ENCODE measurements at places on chromosomes 1 and 21.

- DNase-seq = no peak
These were observed 497 bp upstream of the IFNAR2 start for GRCh38 chr21:33229099-33229783.

DNA sequence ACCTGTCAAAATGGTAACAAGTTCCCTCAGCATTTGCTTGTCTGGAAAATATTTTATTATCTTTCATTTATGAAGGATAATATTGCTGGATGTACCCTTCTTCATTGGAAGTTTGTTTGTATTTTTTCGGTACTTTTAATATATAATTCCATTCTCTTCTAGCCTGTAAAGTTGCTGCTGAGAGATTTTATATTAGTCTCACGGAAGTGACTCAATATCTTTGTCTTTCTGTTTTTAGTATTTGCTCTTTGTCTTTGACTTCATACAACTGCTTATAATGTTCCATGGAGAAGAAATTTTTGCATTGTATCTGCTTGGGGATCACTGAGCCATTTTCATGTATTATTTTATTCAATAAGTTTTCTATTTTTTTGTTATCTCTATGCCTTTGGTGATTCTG, 1777.5 kb downstream of the BRINP3 start:
- no peak for DNase-seq

GRCh38 chr1:232822530-232822929, 17.3 kb downstream of the MAP10 start:
- no peak for DNase-seq

- DNase-seq = no peak
These were observed 63.2 kb downstream of the WNT9A start for GRCh38 chr1:227884370-227885134.

DNA sequence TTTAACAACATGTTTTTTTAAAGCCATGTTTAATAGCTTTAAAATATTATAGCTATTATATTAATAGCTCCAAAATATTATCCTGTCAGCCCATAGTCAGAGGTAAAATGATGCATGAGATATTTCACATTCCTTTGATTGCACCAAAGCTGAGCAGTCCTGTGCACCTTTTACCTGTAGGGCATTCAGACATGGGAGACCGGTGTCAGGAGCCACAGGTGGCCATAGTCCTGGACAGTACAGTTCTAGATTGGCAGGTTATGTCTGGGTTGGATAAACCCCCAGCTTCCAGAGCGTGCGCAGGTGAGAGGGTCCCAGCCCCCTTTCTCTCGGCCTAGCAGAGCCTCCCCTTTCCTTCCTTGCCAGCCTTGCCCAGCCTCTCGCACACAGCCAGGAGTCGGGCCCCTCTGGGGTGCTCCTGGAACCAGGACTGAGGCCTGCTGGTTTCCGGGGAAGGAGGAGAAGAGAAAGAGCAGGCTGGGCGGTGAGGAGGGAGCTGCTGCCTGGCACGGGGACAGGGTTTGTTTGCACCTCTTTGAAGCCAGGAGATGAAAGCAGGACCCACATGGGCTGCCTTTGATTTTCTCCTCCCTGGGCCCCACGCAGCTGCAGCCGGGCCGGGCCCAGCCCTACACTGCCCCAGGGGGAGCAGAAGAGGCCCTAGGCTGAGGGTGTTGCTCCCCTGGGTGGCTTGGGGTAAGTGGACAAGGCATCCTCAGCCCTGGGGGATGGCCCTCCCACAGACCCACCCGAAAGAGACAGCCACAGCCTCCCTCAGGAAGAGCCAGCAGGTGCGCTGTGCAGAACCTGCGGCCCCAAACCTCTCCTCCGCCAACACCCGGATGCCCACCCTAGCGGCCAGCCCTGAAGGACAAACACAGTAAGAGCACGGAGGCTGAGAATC, 75.2 kb upstream of the TARDBP start:
- no peak for DNase-seq

DNA sequence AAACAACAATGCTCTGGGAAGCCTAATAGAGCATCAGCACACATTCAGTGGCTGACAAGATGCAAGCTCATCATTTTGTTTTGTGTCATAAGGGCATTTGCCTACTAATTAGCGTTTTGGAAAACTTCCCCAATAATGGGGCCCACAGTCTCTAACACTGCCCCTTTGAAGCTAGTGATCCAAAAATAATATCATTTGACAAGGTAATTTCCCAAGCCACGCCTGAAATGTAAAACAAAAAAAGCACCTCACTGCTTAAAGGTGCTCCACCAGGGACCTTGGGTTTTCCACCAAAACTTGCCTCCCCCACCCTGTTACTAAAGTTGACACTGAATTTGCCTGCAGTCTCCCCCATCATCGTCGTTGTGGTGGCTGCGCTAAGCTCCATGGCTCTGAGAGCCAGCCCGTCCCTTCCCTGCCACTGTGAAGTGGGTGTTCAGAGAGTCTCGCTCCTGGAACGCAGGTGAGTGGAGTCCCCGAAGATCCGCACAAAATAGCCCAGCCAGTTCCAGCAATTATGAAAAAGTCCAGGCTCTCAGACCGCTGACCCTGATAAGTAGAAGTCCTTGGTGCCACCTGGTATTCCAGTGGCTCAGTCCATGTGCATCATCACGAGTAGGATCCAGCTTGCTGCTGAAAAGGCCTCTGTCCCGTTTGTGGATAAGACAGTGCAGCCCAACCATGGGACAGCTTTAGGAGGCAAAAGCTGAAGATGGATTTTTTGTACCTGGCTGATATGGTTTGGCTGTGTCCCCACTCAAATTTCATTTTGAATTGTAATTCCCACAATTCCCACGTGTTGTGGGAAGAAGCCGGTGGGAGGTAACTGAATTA, 52.2 kb downstream of the RAB3GAP2 start:
- no peak for DNase-seq

DNA sequence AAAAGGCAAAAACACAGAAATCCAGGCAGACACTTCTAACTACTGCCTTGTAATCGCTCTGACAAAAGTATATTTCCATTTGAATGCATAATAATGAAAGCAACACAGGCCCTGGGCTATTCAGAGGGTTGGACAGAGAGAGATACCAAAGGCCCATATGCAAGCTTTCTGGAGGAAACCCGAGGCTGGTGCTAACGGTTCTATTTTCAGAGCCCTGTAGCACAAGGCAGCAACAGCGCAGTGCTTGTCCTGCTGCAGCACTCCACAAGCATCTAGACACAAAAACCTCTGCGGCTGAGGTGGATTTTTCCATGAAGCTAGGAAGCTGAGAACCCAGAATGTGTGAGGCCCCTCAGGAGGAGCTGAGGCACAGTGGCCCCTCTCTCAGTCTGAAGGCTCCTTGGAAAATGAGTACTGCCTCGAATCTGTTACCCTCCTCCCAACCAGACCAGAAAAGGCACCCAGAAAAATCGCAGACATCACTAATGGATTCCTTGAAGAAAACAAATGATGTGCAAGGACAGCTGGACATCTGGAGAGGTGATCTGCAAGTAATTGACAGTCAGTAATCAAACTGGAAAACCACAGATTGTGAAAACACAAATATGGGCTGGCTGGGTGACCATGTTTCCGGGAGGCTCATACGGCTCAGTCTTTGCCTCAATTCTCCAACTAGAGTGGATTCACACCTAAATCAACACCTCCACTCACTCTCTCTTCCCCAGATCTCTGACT, 54.0 kb downstream of the COLGALT2 start:
- DNase-seq = no peak

DNA sequence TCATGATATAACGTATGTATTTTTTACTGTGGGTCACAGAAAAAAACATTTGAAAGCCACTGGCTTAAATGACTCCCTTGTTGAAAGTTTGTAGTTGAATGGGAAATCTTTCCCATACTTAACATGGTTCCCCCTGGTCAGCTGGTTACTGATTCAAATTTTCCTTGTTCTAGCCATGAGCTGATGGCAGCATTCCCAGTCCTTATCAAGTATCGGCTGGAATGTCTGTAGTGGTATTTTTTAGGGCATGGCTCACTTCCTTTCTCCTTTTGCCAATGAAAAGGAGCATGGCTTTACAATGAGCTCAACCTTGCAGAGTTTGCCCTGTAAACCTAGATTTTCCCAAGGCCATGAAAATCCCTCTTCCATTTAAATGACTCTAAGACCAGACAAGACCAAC, 55.7 kb downstream of the GIPC2 start:
- DNase-seq = no peak

- no peak for DNase-seq
These were observed 10.5 kb upstream of the INTS3 start for GRCh38 chr1:153717330-153717729.

GRCh38 chr1:92927870-92928269, 33.4 kb downstream of the DIPK1A start:
- DNase-seq = no peak

- no peak for DNase-seq
These were observed 280.5 kb upstream of the SGIP1 start for GRCh38 chr1:66253330-66253921.

DNA sequence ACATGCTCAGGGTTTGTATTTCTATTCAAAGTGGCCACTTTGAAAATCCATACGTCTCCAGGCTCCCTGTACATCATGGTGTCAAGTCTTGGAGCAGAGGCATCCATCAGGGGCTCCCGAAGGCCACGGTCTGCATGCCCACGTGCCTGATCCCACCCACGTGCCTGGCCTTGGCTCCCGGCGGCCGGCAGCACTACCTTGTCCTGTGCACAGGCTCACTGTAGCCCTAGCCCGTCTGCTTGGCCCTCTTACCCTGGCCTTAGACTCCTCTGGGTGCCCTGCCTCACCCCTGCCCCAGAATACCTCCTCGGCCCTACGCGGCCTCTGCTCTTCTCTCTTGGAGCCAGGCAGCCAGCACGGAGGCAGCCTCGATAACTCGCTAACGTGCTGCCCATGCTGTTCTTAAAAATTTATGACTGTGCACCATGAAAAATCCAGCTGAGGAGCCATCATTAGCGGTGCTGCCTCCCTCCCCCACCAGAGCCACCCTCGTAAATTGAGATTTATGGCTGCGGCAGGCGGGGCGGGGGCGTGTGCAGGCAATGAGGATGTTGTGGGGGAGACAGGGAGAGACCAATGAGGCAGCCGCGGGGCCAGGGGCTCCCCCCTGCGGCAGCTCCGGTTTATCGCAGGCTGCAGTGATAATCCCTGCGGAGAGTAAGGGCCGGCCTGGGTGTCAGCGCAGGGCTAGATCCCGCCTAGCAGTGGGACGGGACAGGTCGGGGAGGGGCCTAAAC, 24.6 kb downstream of the DMAP1 start:
- DNase-seq = no peak

GRCh38 chr1:75796376-75797272, at the start of gene MSH4:
Gene MSH4, plus strand, starts transcription at chr1:75796882. Its CDS starts 104 bp downstream, at chr1:75796986.
- DNase-seq = no peak

- DNase-seq = no peak
These were observed 160.2 kb upstream of the IRF2BP2 start for GRCh38 chr1:234769986-234770795.

DNA sequence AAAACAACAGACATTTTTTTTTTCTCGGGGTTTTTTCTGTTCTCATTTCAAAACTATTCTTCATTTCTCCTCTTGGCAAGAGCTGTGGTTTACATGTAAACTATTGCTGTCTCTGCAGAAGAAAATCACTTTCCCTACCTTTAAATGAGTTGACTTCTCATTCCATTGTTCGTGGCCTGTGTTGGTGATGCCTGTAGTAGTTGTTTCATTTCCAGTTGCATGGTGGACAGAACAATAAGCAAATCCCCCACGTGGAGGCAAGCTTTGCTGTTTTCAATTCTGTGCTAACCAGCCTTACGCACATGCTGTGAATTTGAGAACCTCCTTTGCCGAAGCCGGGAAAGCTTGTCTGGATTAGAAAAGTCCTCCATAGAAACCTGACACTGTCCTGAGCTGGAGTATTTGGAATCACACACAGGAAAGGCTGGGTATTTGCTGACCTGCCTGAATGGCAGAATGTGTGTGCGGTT, 26.2 kb upstream of the MAP3K7CL start:
- no peak for DNase-seq

- no peak for DNase-seq
These were observed 576.0 kb downstream of the KIF26B start for GRCh38 chr1:245730801-245731200.

GRCh38 chr1:192066202-192066601, 92.1 kb upstream of the RGS18 start:
- no peak for DNase-seq
